ENCODE measurements at places on chromosomes 11 and 22. TPM values are rescaled to one million over a fixed set of nuclear protein-coding genes. Genes with fewer than 3 reads are reported as not detected.

The GSTT2B gene
- 0.36 TPM for total RNA-seq

The ISX gene
- not detected for total RNA-seq

The FRMD8 gene
- total RNA-seq = 46.7 TPM

The TPP1 gene
- total RNA-seq = 35.2 TPM

The FXYD6 gene
- not detected for total RNA-seq

The MIOX gene
- total RNA-seq = 0.21 TPM

The STT3A gene
- total RNA-seq = 167 TPM

Data from activated CD4-positive, alpha-beta T cell treated with anti-CD3 and anti-CD28 coated beads, Interleukin-2, amount 10 ng/mL, durations not matched to agents 24 days and 14 days (primary cell).